ENCODE measurements at places on chromosomes 13 and 19.

- no peak for DNase-seq
Measured at GRCh38 chr19:16627193-16627927, 644 bp downstream of the MED26 start.

- no peak for DNase-seq
Measured at GRCh38 chr19:49533551-49534488, 6.0 kb downstream of the RCN3 start.

DNA sequence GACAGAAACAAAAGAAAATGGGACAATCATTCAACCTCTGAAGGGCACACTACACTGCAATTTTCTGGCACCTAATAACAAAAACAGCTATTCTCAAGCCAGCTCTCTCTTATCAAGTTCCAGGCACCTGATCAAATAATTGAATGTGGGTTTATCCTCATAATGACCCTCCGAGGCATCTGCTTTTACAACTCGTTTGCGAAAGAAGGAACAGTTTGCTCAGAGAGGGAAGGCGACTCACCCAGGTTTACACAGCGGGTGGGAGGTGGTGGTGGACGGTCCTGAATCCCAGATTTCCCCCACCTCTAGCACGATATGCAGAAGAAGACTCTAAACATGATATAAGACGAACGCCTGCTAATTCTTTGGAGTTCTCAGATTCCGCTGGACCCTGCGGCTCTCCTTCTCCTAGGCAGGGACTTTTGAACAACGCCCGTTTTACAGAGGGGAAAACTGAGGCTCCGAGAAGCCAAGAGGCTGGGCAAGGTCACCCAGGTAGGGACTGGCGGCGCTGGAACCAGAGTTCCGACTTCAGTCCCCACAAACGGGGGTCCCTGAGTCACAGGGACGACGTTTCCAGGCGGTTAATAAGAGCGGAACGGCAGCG is 641 bp downstream of the SGTA start:
- no peak for DNase-seq

GRCh38 chr13:89628567-89628966 is 1718.9 kb upstream of the MIR17HG start:
- DNase-seq = no peak

GRCh38 chr13:57302604-57303003 is 135.6 kb downstream of the PRR20E start:
- DNase-seq = no peak

GRCh38 chr13:23851106-23851505 is 38.1 kb downstream of the MIPEP start:
- DNase-seq = peak; percentile 32

DNA sequence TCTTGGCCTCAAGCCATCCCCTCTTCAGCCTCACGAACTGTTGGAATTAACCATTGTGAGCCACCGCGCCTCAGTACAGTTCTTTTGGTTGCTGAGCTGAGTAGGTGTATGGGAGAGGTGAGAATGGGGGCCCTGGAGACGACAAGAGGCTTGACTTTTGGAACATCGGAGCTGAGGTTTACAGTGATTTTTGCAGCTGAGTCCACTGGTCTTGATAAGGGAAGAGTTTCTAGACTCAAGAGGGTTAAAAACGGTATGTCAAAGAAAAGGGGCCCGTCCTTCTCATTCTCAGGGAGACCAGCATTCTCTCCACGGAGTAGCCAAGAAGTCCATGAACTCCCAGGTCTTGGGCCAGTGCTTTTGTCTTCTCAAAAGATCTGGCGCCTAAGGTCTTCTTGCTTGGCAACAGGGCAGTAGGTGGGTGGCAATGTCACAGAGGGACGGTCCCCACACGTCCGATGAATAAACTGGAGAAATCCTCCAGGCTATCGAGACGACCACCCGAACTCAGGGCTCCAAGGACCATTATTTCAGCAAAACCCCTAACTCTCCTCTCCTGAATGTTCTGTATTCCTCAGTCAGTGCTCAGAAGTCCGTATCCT is 6.4 kb upstream of the QTRT1 start:
- DNase-seq = no peak

- DNase-seq = no peak
Measured at GRCh38 chr13:47144782-47145181, 247.9 kb upstream of the HTR2A start.

Data from fibroblast of skin of left quadriceps (primary cell).